ENCODE measurements at places on chromosomes 3 and 15.
A peak's percentile ranks its signal among the peaks of the same experiment; 100 is the strongest.

DNA sequence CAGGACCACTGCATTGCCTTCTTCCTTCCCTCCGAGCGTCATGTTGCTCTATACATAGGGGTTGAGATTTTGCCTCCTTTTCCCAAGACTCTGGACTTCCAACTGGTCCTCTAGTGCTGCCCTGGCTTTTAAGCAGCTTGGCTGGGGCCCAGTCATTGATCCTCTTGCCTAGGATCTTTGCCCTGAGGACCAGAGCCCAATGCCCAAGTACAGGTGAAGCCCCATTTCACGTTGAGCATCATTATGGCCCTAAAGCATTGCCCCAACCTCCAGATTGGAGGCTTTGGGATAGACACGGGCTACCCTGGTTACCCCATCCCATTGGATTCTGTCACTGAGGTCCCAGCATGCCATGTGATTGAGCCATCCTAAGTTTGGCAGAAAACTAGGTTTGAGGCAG lies 47.7 kb downstream of the CYP19A1 start:
- DNase-seq = no peak

GRCh38 chr3:179149406-179149867 lies 1.3 kb downstream of the PIK3CA start:
- peak; percentile 5 for DNase-seq

DNA sequence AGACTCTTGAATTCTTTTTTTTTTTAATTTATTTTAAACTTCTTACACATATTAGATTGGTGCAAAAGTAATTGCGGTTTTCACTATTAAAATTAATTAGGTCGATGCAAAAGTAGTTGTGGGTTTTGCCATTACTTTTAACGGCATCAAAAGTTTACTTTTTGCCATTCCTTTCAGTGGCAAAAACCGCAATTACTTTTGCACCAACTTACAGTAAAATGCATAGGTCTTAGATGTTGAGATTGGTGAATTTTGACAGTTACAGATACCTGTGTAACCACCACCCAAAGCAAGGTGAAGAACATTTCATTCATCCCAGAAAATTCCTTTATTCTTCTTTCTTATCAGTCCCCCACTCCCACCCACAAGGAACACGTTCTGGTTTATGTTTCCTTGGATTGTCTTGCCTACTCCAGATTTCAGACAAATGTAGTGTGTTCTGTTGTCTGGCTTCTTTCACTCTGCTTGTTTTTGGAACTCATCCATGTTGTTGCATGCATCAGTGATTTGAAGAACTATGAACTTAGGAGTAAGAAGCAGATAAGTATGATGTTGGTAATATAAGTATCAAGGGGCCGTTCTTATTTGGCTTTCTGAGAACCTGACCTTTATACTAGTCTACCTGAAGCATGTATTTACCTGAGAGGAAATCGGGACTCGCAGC lies 198.4 kb upstream of the UBE2E1 start:
- no peak for DNase-seq

DNA sequence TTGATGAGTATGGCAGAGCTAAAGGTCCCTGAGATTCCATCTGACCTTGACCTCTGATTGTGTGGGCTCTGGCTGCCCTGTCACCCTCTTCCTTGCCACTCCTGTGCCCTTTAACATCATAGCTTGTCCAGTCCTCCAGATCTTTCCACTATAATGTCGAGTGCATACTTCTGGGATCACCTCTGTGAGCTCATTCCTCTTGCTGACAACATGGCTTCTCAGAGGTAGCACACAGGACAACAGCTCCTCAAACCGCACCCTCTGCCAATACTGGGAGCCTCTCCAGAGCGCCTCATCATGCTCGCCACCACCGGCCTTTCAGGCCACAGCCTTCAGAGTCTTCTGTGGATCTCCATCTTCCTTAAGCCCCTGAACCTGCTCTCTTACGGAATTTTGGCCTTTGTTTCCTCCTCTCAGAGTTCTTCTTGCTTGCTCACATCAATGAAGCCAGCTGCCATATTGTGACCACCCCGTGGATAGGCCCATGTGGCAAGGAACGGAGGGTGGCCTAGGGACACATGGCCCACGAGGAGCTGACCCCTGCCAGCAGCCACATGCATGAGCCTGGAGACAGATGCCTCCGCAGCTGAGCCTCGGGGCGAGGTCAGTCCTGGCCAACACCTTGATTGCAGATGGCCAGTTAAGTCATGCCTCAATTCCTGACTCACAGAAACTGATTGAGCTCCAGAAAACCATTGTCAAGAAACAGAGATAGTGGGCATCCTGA lies 31.1 kb downstream of the PLA2G4D start:
- DNase-seq = no peak

DNA sequence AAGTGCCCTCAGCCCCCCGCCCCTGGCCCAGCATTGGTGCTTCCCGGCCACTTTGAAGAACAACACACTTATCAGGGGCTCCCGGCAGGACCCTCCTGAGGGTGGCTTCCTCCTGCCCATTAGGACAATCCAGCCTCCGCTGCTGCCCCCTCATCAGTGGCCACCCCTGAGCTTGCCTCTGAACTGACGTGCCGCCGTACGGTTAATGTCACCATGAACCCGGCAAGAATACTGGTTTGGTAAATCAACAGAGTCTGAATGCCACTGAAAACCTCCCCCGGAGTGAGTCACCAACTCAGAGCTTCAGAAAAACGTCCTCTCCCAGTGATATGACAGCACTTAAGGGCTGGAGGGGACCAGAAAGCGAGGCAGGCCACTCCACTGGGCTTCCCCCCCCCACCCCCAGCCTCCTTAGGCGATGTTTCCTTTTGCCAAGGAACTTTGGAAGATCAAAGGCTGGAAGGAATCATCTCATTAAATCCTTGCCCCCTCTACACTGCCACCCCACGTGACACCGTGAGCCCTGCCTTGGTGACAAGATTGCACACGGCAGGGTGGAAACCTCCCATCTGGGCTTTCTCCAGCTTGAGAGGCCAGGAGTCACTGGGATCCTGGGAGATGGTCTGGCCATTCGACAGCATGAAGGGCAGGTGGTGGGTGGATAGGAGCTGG lies 142.1 kb downstream of the NUP210 start:
- no peak for DNase-seq

- DNase-seq = no peak
Measured at GRCh38 chr15:78232951-78233350, 1.4 kb downstream of the ACSBG1 start.

- DNase-seq = no peak
Measured at GRCh38 chr15:65339920-65340319, 35.4 kb downstream of the RNU5B-1 start.

- DNase-seq = no peak
Measured at GRCh38 chr3:77319711-77320110, 279.8 kb downstream of the ROBO2 start.

DNA sequence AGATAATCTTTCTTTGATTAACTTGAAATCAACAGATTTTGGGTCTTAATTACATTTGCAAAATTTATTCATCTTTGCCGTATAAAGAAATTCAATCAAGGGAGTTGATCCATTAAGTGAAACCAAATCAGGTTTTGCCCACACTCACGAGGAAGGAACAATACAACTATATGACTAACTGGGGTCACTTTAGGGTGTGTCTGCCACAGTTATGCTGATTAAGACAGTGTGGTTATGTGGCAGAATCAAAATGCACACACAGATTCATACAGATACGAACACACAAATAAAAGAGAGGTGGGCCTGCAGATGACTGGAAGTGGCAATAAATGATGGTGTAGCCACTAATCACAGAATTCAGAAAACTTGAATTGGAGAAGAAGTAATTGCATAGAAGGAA lies 543.5 kb downstream of the GABRG3 start:
- DNase-seq = no peak

DNA sequence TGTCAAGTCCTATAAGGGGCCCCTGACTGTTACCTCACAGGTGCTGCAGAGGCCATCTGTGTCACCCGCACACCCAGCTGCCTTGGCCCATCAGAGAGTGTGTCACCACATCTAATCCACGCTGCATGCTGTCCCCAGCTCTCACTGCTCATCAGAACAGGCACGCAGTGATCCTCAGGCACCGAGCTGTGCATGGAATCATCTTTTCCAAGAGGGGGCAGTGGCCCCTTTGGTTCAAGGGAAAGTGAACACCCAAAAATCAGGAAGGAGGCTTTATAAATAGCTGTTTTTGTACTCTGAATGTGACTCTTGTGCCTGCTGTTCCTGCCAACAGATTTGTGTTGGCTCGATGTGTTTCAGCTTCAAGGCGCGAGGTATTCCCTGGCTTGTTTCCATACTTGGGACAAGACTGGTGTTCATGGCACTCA lies 110.3 kb upstream of the ETV5 start:
- no peak for DNase-seq

DNA sequence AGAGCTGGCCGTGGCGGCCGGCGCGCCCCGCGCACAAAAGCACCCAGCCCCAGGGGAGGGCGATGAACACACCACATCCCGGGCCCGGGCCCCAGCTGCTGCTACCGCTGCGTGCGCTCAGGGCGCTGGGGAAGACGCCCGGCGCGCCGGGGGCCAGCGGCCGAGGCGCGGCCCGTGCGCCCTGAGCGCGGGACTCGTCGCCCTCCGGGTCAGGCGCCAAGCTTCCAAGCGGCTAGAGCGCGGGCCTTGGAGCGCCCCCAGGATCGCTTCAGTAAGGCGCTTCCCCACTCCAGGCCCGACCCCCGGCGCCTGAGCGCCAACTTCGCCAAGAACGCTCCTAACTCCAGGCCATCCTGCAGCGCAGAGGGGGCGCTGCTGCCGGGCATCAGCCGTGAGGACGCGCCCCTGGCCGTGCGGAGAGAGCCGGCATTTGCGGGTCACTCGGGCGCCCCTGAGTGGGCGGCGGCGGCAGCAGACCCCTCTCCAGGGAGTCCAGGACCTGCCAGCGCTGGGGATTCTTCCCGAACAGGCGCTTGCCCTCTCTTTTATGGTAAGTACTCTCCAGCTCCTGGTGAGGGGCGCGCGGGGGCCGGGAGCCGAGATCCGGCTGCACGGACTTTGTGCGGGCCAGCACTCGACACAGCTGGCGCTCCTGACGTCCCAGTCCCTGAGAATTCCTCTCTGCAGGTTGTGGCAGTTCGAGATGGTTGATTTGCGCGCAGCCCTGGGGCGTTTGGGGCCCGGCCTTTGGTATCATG lies 475 bp downstream of the SPSB4 start:
- no peak for DNase-seq

DNA sequence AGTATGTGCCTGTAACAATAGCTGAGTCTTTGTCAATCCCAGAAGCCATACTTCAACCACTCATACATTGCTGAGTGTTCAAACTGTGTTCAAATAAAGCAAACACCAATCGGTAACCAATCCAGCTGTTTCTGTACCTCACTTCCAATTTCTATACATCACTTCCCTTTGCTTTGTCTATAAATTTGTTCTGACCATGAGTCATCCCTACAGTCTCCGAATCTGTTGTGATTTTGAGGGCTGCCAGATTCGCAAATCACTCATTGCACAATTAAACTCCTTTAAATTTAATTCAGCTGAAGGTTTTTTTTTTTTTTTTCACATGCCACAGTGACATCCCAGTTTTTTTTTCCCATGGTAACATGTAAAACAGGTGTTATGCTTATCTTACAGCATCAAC lies 870.3 kb downstream of the NAALADL2 start:
- no peak for DNase-seq

DNA sequence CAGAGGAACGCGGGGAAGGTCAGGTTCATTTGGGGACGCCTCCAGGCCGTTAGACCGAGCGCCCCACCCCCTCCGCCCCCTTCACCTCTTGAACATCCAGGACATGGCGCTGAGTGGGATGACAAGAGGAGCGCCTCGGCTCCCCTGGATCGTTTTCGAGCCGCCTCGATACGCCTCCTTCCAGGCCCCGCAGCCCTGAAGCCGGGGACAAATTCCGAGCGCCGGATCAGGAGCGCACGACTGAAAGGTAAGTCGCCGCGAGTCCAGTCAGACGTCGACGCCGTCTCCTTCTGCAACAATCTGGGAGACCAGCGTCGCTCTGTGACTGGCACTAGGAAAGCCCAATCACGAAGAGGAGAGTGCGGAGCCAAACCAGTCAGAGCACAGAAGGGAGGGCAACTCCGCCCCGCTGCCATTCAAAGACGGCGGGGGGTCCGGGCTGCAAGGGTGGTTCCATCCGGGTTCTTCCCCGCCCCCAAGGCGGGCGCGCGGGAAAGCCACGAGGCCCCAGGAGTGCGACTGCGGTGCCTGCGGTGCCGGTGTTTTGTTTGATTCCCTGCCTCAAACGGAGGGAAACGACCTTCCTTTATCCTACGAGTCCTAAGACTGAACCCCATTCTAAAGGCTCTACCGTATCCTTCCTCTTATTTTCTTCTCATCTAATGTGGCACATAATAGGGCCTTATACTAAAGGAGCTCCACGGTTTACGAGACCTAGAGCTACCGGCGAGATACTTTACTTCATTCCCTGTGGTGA lies at the start of gene HLTF:
TSS of gene HLTF (minus strand) at position 302 of the 757 bp plus-strand sequence. CDS start at position 105, 197 bp downstream.
- peak; percentile 79 for DNase-seq

- no peak for DNase-seq
Measured at GRCh38 chr3:101730839-101731238, 6.4 kb downstream of the CEP97 start.

DNA sequence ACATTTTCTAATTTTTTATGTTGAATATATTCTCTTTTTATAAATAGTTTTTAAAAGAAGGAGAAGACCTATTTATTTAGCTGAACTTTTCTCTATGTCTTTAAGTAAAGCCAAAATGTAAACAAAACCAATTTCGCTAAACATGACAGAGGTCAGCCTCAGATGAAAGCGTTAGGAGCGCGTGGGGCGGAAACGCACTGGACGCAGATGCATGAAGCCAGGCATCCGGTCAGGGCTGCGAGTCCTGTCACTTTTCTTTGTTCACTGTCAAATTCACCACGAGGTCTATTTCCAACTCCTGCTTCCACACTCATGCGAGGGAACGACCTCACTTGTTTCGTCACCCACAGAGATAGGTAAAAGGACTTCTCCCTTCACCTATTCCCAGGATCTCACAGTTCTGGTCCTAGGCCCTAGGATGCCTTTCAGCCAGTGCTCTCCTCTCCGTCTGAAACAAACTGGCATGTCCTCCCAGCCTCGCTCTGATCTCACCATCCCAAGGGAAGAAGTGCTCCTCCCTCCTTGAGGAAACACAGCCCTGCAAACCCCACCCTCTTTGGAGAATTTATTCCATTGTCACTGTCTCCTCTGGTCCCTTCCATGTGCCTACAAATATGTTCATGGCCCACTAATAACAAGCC lies 57.9 kb downstream of the ITGB5 start:
- DNase-seq = no peak

DNA sequence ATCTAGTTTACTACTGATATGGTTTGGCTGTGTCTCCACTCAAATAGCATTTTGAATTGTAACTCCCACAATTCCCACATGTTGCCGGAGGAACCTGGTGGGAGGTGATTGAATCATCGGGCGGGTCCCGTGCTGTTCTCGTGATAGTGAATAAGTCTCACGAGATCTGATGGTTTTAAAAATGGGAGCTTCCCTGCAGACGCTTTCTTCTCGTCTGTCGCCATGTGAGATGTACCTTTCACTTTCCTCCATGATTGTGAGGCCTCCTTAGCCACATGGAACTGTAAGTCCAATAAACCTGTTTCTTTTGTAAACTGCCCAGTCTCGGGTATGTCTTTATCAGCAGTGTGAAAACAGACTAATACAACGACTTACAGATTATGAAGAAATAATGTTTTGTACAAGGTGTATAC lies 35.6 kb upstream of the PYDC2 start:
- DNase-seq = no peak

DNA sequence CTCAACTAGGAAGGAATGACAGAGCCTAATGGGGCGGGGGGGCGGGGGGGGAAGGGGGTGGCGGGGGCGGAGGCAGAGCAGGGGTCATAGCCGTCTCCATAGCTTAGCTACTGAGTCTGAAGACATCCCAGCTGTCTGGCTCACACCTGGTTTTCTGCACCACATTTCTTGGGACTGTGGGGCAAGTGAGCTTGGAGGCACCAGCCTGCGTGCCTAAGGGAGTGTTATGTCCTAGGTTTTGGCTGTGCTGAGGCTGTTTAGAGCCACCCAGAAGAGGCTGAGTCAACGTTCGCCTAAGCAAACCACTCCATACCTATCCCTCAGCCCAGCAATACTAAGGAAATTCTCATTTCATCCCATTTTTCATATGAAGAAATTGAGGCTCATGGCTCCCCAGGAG lies 1.4 kb downstream of the IL17RD start:
- DNase-seq = no peak

Measured in stimulated activated CD8-positive, alpha-beta memory T cell treated with anti-CD3 and anti-CD28 coated beads, Interleukin-15, amount 100 ng/mL, for 1 hour (primary cell).